ENCODE measurements at places on chromosomes 1 and 21. TPM values are rescaled to one million over a fixed set of nuclear protein-coding genes. Genes with fewer than 3 reads are reported as not detected.

GRCh38 chr1:240914506-240914905 is 302.6 kb upstream of the GREM2 start:
- no peaks in the 10 kb centered on the region for H3K36me3 ChIP-seq
- no peak overlapping the region for H3K4me3 ChIP-seq
- no peaks in the 10 kb centered on the region for H3K4me1 ChIP-seq
- no peak for DNase-seq
- H3K27me3 ChIP-seq, result no peaks in the 10 kb centered on the region
- H3K27ac ChIP-seq, result no peak overlapping the region

GRCh38 chr1:239792157-239792556 is 299.5 kb upstream of the FMN2 start:
- H3K4me1 ChIP-seq, result no peaks in the 10 kb centered on the region
- H3K27me3 ChIP-seq, result no peaks in the 10 kb centered on the region
- no peak overlapping the region for H3K4me3 ChIP-seq
- H3K36me3 ChIP-seq, result no peaks in the 10 kb centered on the region
- no peak overlapping the region for H3K27ac ChIP-seq

GRCh38 chr21:45417256-45417950 is 12.4 kb downstream of the COL18A1 start:
- peaks cover 59% of the 10 kb centered on the region for H3K4me1 ChIP-seq
- H3K4me3 ChIP-seq, result no peak overlapping the region
- H3K27me3 ChIP-seq, result no peaks in the 10 kb centered on the region
- DNase-seq, result no peak
- peaks cover 3% of the 10 kb centered on the region for H3K36me3 ChIP-seq
- no peak overlapping the region for H3K27ac ChIP-seq

DNA sequence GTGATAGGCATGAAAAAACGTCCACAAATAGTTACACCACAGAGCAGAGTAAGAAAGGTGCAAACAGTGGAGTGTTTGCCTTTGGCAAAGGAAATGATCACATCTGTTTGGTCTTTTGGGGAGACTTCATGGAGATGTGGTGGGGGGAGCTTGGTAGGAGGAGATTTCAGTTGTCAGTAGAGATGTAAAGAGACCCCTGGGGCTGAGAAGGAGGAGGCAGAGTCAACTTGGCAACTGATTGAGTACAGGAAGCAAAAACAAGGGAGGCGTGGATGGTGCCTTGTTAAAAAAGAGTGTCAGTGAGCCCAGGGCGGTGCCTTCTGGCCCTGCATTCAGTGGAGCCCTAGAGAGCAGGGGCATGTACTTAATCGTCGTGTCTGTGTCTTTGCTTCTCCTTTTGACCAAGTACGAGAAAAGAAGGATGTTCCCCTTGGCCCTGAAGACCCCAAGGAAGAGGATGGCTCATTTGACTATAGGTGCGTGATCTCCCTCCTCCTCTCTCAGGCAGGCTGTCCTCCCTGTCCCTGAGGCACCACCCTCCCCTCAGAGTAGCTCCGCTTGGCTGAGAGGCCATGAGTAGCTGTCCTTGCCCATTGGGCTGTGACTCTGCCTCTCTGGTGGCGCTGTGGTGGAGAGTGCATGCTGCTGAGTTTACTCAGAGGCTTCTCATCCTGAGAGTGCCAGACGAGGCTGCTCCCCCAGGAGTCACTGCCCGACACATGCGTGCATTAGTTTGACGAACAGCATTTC is 30.4 kb upstream of the CNTN2 start:
- H3K27ac ChIP-seq, result no peak overlapping the region
- peaks cover 4% of the 10 kb centered on the region for H3K27me3 ChIP-seq

GRCh38 chr1:4034318-4034887 is 134.3 kb upstream of the C1orf174 start:
- peaks cover 6% of the 10 kb centered on the region for H3K27me3 ChIP-seq
- no peak for DNase-seq
- H3K4me1 ChIP-seq, result no peaks in the 10 kb centered on the region

The SHC1 gene
- 55.0 TPM for total RNA-seq

The RHD gene
- not detected for total RNA-seq

The FOXE3 gene
- not detected for total RNA-seq

The SLC2A5 gene
- total RNA-seq, result 0.04 TPM
